D341Med (cell line): ENCODE measurements at places on chromosomes 13 and 19.
A peak's percentile ranks its signal among the peaks of the same experiment; 100 is the strongest.

DNA sequence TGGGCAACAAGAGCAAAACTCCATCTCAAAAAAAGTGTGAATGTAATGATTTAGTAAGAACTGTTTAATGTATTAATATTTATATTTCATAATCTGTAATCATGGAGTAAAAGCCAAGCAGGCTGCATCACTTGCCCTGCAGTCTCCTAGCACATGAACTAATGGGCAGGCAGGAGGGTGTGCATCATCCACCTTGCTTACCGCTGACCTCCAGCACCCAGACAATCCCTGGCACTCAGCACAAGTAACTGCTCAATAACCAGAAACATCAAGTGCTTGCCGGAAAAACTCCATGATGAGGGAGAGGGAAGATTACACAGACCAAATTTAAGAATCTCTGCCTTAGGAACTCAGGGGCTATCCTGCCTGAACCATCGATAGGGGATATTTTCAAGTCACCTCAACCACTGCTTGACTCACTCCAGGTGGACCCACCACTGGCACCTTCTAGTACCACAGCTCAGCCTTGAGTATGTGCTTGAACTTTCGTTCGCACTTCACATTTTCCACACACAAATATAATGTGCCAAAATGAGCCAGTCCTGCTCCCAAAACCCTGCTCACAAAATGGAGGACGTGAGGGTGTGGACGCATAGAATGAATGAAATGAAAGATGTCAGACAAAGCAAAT lies 18.6 kb downstream of the BRD4 start:
- DNase-seq, result no peak

- DNase-seq, result no peak
Measured at GRCh38 chr13:87666831-87667230, 4.3 kb upstream of the SLITRK5 start.

DNA sequence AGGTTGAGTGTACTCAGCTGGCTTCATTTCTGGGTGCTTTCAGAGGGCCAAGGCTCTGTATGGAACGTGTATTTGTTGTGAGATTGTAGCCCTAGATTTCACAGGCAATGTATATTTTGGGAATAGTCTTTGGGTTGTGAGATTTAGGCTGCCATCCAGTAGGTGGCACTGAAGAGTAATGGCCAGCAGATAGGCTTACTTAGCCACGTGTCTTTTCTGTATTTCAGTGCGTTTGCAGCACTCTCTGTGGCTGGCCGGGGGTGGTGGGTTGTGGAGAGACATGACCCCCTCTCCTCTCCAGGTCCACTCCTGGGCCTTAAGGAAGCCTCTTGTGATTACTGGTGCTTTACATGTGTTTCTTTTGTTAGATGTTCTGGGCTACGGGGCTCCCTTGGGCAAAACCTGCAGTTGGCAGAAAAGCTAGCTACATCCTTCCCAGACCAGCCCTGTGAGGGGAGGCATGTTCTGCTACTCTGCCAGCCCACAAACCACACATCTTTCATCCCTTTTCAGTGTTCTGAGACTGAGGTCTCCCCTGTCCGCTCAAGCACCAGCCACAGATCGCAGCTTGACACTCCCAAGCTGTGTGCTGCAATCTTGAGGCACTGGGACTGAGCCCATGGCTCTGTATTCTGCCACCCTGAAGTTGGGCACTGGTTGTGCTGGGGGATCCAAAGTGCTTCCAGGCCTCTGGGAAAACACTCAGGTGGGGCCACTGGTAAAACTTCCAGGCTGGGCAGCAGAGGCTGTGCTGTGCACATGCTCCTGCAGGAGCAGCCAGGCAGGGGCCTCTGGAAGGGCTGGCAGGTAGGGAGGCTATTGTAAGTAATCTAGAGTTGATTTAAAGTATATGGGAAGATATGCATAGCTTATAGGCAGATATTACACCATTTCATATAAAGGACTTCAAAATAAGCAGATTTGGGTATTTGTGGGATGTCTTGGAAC lies 1096.8 kb upstream of the PCDH20 start:
- DNase-seq, result peak; percentile 58

DNA sequence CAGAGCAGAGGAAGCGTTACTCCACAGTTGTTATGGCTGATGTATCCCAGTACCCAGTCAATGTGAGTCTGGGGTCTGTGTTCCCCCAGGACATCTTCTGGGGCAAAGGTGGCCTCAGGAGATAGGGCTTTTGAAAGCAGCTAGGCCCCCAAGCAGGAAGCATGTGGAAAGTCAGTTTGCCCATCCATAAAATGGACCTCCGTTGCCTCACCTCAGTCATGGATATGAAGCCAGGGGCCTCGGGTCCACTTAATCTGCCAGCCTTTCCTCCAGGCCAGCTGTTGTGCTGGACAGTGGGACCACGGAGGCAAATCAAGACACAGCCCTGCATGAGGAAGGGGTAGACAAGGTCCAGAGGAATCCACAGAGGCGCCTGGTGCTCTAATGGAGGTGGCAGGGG lies 3.3 kb downstream of the EPS8L1 start:
- no peak for DNase-seq

GRCh38 chr13:47139519-47139918 lies 242.7 kb upstream of the HTR2A start:
- no peak for DNase-seq

- DNase-seq, result no peak
Measured at GRCh38 chr13:65036999-65037398, 2193.1 kb downstream of the PCDH9 start.

DNA sequence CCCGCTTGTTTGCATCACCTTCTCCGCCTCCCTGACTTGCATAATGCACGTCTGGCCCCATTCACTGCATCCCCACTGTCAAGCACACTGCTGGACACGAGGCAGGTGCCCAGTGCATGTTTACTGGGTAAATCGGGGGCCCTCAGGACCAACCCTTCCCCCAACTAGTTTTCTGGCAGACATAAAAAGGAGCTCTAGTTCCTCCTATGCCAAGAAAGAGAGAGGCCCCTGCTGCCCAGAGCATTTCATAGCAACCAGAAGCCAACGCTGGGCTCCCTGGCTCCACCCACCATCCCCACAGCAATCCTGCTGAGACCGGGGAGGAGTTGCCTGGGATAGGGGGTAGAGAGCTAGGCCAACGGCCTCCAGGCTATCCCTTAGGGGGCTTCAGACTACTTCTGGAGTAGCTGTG lies 23.2 kb downstream of the ANKRD27 start:
- peak; percentile 67 for DNase-seq

DNA sequence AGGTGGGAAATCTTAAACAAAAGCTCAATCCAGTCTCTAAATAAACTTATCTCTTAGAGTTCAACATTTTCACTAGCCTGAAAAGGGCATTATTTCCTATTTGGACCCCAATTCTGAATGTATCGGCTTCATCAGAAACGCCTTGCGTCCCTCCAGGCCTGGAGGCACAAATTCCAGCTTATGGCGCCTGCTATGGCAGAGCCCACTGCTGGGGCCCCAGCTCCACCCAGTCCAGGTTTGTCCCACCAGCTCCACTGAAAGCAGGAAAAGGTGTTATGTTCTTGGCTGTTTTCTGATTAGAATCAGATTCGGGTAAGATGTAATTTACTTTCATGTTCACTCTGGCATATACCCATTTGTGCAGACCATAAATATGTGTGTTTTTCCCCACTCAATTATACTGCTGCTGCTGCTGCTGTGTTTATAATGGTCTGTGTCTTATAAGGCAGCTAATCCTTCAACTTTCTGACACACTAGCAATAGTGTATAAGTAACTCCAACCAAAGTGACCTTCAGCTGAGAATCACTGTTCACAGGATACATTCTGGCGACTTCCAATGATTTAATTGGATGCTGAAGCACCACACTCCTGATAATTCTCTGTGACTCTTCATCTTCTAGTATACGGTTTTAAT lies 6.4 kb downstream of the IRS2 start:
- no peak for DNase-seq

GRCh38 chr19:18504886-18505610 lies 16.8 kb downstream of the ELL start:
- DNase-seq, result no peak

DNA sequence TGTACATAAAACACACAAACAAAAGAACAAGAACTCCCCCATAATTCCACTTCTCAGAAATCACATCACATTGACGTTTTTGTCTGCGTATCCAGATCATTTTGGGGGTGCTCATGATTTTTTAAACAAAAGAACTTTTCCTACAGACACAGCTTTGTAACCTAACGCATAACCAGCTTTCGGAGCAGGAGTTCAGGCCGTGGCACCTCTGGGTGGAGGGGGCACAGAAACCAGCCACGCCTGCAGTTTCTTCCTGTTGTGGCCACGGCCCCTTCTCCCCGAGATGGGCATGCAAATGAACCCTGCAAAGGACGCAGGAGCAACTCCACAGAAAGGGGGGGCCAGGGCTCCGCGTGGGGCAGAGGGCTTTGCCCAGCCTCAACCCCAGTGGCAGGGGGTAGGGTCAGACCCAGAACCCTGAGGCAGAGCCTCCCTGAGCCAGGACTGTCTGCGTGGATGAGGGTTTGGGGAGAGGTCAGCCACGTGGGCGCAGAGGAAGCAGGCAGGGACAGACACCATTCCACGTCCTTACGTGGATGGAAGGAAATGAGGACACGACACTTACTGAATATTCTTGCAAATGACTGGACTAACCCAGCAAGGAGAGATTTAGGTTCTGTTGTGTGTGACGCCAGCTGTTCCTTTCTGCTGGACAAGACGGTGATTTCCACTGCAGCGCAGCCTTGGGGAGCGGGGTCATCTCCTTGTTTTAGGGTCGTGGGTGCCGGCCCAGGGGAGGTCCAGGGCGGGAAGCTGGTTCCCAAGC lies 64.4 kb downstream of the RASA3 start:
- no peak for DNase-seq

DNA sequence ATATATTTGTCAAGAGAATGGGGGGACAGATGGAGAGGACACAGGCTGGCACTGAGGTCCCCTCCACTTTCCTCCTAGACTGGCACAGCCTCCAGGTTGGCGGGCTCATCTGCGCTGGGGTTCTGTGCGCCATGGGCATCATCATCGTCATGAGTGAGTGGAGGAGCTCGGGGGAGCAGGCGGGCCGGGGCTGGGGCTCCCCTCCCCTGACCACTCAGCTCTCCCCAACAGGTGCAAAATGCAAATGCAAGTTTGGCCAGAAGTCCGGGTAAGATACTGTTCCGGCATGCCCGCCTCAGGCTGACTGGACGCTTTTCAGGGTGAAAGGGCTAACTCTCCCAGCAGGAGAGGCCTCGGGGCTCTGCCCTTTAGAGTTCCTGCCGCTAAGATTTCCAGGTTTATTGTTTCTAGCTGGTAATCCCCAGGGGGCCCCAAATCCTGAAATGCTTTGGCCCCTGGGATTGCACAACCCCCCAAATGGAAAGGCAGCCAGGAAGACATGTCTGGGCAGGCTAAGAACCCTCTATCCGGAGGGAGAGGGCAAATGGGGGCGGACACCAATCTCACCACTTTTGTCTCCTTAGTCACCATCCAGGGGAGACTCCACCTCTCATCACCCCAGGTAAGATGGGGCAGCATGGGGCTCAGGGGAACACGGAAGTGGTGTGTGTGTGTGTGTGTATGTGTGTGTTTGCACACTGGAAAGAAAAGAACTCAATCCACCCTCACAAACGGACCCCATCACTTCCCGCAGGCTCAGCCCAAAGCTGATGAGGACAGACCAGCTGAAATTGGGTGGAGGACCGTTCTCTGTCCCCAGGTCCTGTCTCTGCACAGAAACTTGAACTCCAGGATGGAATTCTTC lies 7.3 kb downstream of the FXYD3 start:
- DNase-seq, result no peak

DNA sequence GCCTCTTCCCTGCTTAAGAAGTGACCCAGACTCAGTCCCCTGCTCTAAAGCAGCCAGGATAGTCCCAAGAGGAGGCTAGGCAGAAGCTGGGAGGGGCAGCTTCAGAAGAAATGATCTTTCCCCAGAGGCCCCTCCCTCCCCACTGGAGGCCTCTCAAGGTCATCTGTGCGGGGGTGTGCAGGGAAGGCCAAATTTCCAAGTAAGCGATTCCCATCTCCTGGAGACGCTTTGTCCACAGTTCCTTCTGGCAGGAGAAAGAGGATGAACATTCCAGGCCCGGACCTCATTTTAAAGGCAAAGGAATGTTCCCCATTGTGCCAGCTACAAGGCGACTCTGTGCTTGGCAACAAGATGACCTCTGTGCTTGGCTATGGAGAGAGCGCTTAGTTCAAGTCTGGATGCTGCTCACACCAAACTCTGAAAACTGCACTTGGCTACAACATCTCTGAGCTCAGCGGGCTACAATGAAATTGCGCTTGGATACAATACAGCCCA lies 23.5 kb downstream of the COL5A3 start:
- no peak for DNase-seq

DNA sequence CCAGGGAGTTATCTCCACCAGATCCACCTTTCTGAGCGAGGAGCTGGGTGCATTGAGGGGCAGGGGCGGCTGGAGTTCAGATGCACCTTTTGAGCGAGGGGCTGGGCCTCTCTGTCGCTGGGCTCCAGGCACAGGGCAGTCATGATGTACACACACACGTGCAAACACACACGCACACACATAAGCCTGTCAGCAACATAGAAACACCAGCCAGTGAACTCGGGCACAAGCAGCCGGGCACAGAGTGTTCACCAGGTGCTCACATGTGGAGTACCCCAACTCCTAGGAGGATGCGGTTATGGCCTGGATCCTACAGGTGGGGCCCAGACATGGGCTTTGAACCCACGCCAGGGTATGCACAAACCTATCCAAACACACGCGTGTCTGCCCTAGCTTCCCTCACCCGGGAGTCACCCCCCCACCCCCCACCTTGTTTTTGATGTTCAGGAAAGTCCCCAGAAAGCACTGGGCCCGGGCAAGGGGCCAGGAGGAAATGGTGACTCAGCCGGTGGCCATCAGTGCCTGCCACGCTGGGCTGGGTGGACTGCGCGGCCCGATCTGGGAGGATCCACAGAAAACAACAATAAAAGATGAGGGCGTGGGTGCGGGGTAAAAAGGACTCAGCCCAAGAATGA lies 13.3 kb downstream of the ARRDC2 start:
- DNase-seq, result no peak

- DNase-seq, result no peak
Measured at GRCh38 chr13:91747186-91747585, 348.8 kb downstream of the GPC5 start.

GRCh38 chr13:98997738-98998641 lies 20.1 kb upstream of the DOCK9 start:
- no peak for DNase-seq

DNA sequence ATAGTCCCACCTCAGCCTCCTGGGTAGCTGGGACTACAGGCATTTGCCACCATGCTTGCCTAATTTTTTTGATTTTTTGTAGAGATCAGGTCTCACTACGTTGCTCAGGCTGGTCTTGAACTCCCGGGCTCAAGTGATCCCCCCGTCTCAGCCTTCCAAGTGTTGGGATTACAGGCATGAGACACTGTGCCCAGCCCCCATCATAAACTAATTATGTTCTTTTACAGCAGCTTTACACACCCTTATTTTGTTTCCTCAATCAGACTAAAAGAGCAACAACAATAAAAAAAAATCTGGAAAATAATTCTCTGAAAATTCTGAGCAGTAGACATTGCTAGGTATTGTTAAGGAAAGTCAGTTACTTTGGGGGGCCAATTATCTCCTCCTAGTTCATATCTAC lies 35.7 kb downstream of the STARD13 start:
- no peak for DNase-seq

- peak; percentile 60 for DNase-seq
Measured at GRCh38 chr13:36736119-36736726, 62.4 kb downstream of the SERTM1 start.
